Inflammatory macrophage (primary cell): ENCODE measurements at places on chromosomes 2 and 18.

- DNase-seq: peak; percentile 27
These were observed 177.3 kb downstream of the HDAC4 start for GRCh38 chr2:239223310-239224198.

- no peak for DNase-seq
These were observed 84.1 kb downstream of the GLI2 start for GRCh38 chr2:120819720-120820210.

- DNase-seq: no peak
These were observed 45.4 kb downstream of the SLC40A1 start for GRCh38 chr2:189534854-189535832.

DNA sequence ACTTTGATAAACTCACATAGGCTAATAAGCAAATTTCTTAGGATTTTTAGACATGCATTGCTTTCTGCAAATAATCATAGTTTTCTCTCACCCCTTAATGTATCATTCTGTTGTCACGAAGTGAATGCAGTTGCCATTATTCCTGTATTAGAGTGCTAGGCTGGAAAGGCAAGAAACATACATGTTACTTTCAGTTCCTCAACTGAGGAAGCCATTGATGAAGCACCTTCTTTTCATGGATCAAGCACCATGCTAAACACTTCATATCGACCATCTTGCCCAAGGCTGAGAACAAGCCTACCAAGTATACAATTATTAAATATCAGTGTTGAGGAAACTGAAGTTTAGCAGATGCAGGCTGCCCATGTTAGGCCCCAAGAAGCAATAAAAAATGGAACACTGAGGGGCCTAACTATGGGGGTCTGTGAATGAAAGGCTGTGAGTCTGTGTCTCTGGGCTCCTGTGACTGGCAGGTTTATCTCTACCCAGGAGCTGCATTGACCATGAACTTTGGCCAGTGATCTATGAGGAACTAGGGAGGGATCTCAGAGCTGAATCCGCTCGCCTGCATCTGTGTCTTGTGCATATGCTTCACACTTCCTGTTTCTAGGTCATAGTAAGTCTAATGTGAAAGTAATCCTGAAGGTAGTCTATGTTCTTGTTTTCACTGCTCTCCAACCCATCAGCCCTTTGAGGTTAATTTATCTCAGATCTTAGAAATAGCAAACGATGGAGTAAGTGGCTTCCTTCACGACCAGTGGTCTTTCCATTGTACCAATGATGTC, 16.0 kb upstream of the TSPYL6 start:
- peak; percentile 67 for DNase-seq

GRCh38 chr18:63829886-63830285, 54.7 kb downstream of the SERPINB7 start:
- no peak for DNase-seq

DNA sequence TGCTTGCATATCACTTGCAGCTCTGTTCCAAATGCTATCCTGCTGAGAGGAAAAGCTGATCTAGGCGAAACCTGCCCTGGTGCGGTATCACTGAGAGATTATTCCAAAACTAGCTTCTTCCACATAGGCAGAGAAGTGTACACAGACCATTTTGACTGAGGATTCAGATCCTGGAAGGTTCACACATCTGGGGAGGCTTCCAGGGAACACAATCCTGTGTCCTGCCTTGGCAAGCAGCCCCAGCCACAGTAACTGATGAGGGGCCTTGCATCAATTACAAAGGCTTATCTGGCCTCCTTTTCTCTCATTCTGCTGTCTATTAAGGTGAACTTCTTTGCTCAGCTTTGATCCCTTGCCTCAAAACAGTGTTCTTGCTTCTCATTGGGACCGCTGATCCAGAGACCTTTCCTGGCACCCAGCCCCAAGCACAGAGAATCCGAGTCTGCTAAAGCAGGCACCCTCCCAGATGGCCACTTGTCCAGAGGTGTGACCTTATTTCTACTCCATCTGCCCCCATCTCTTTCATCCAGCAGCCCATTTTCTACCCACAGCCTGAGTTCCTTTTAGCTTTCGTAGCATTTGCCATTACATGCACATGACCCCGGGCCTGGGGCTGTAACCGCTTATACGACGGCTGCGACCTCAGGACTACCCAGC, 52.3 kb upstream of the ZFP36L2 start:
- DNase-seq: no peak

GRCh38 chr2:94994914-94995552, 30.5 kb upstream of the MAL start:
- no peak for DNase-seq

- DNase-seq: no peak
These were observed 116.4 kb downstream of the CHN1 start for GRCh38 chr2:174888646-174889271.

DNA sequence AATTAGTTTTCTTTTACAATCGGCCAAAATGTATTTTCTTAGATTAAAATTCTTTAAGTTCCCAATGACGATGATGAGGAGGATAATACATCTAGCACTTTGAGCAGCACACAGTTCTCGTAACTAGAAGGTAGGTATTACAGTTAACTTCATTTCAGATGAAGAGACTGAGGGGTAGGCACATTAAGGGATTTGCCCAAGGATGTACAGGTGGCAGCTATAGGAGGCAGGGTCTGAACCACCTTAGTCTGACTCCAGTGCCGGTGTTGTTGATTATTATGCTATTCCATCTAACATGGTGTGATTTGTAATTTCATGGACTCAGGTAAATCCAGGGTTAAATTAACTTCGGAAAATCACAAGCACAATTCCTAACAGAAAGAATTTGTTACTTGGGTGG, 1.1 kb downstream of the CD28 start:
- no peak for DNase-seq

GRCh38 chr18:40046596-40046995, 1908.4 kb upstream of the PIK3C3 start:
- DNase-seq: no peak

GRCh38 chr2:237198164-237198855, 112.6 kb downstream of the COPS8 start:
- DNase-seq: no peak

DNA sequence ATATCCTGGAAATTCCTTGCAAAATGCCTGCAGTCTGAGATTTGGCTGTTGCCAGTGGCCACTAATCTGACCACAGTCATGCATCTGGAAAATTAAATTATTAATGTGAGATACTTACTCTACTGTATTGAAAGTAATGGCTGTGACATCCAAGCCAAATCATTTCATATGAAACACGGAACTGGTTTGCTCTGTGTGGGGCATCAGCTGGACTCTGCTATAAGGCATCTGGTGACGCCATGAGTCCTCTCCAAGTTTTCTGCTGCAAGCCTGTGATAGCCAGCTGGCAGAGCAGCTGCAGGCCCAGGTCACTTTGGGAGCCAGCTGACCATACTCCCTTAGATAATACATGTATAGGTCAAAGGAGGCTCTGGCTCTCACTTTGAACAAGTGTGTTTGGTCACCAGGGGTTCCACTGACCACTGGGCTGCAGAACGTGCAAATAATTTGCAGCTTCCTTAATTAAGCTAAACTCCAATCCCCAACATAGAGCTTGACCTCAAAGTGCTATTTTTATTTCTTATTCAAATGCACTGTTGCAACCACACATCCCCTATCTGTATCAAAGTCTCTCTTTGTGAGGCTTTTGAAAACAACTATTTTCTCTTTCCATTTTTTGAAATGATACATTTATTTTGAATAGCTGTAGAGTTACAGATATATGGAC, 152.9 kb downstream of the NCKAP5 start:
- no peak for DNase-seq

- no peak for DNase-seq
These were observed 34.2 kb downstream of the EMX1 start for GRCh38 chr2:72951303-72952095.

- peak; percentile 90 for DNase-seq
These were observed 69.3 kb upstream of the FN1 start for GRCh38 chr2:215505044-215505786.

DNA sequence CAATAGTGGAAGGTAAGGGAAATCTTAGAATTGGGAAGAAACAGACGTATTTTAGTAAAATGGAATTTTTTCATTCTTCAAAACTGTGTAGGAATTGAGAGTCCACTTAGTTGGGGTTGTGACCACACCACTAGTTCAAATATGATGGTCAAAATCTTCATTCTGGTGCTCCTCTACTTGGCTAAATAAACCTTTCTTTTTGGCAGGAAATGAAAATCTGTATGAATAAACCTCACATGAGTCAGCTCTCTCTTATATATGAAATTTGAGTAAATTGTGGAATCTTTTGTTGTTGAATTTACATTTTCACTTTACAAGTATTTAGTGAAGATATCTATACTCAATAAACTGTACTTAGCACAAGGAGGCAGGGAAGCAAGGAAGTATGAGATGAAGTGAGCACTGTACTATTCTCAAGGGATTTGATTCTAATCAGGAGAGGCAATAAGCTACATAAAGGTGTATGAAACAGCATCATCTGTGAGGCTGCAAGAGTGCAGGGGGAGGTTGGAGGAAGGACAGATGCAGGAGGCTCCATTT, 20.5 kb downstream of the IL18R1 start:
- DNase-seq: no peak

DNA sequence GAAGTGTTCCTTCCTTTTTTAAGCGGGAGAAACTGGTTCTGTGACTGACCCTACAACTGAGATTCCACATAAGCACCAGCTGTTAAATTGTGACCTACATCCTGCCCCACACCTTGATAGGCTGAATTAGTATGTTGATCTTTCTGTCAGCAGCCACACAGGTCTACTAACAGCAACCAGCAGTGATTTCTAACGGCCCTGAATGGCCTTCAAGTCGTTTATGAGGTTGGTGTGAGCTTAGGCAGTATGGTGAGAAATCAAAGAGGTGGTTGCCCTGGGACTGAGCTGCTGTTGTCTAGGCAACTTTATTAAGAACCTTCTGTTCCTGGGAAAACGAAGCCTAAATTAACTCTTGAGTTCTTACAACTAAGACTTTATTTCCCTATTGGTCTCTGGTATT, 197.2 kb upstream of the FSHR start:
- DNase-seq: no peak

DNA sequence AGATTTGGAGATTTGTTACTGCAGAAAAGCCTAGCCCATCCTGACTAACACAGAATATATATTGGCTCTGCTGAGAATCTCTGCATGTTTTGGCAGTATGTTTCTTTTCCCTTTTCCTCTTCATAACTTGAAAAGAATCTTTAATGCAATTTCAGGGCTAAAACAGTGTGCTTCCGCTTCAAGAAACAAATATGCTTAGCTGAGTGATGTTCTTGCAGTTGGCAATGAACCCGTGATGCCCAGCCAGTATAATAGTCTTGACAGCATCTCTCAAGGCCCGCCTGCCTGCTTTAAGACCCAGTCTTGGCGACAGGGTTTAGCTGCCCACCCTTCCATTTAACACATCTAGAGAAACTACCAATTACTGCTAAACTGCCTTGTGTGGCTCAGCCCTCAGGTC, 184.5 kb downstream of the INO80D start:
- no peak for DNase-seq

- DNase-seq: no peak
These were observed 221.6 kb upstream of the SP5 start for GRCh38 chr2:170493426-170494097.

- DNase-seq: no peak
These were observed 1262.7 kb upstream of the NRXN1 start for GRCh38 chr2:52294628-52295027.

GRCh38 chr2:183063083-183063482, 15.5 kb upstream of the DUSP19 start:
- peak; percentile 12 for DNase-seq

DNA sequence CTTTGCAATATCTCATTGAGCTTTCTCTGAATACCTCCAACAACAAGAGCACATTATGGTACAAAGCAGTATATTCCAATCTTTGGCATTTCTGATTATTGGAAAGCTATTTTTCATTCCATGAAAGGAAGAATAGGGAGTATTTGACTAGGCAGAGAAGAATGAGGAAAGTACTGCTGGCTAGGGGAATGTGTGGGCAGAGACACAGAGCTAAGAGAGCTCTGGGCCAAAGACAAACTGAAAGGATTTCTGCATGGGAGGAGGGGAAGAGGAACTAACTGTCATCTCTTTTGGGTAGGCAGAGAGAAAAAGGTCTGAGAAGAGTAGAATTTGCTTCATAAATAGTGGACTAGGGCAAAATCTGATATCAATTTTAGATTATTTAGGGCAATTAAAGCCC, 150.8 kb downstream of the CCDC85A start:
- DNase-seq: no peak

- no peak for DNase-seq
These were observed 112.2 kb downstream of the ZNF385B start for GRCh38 chr2:179749210-179749609.

DNA sequence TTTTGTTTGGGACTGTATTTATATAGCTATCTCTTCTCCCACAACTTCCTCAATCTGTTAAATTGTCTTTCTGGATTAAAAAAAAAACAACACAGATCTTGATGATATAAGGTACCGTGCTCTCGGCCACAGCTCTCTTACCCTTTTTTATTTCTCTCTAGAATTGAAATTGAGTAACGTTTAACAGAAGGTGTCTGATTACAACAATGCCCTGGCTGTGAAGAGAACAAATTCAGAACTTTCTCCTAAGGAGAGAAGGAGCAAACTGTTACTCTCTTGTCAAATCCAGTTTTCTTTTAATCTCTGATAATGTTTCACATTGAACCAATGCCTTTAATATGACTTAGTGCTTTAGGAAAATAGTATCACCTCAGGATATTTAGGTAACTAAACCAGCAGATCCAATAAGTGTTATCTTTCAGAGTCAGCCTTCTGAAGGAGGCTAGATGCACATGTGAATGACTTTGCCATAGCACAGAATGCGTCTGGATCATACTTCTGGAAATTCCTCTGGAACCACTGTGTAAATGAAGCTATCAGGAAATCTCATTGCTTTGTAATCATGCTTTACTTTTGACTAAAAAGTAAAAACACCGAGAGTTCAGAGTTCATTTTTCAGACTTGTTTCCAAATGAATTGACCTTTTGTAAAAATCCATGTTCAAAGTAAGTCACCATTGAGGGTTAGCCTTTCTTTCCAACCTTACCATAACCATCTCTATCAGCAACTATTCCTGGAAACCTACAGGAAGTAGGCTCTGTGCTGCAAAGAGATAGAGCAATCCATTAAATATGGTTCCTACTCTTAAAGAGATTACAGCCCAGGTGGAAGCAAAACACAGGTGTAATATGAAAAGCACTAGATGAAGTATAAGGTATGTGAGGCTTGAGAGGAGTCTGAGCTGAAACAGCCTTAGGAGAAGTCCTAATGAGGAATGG, 147.0 kb upstream of the OSR1 start:
- DNase-seq: no peak

GRCh38 chr2:166439078-166439477, 55.0 kb downstream of the SCN7A start:
- no peak for DNase-seq

DNA sequence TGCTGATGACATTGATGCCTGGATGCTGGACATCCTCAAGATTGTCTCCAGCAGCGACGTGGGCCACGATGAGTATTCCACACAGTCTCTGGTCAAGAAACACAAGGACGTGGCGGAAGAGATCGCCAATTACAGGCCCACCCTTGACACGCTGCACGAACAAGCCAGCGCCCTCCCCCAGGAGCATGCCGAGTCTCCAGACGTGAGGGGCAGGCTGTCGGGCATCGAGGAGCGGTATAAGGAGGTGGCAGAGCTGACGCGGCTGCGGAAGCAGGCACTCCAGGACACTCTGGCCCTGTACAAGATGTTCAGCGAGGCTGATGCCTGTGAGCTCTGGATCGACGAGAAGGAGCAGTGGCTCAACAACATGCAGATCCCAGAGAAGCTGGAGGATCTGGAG, 94.1 kb upstream of the EML6 start:
- DNase-seq: no peak
